ENCODE measurements at places on chromosomes 3 and 15. TPM values are rescaled to one million over a fixed set of nuclear protein-coding genes. Genes with fewer than 3 reads are reported as not detected.

FBN1 gene
- polyA plus RNA-seq = 6.0 TPM

ZNF717 gene
- polyA plus RNA-seq = 5.9 TPM

INTS14 gene
- polyA plus RNA-seq = 14.8 TPM

RETNLB gene
- not detected for polyA plus RNA-seq

SERINC4 gene
- 0.24 TPM for polyA plus RNA-seq

ATP13A5 gene
- polyA plus RNA-seq = 0.34 TPM

PLCB2 gene
- polyA plus RNA-seq = 47.5 TPM

ABHD17C gene
- 15.2 TPM for polyA plus RNA-seq

GRCh38 chr3:195282961-195283360 lies 12.0 kb upstream of the XXYLT1 start:
- peak; percentile 53 for DNase-seq

- DNase-seq = peak; percentile 91
Measured at GRCh38 chr3:74617776-74618175, 3.3 kb upstream of the CNTN3 start.

DNA sequence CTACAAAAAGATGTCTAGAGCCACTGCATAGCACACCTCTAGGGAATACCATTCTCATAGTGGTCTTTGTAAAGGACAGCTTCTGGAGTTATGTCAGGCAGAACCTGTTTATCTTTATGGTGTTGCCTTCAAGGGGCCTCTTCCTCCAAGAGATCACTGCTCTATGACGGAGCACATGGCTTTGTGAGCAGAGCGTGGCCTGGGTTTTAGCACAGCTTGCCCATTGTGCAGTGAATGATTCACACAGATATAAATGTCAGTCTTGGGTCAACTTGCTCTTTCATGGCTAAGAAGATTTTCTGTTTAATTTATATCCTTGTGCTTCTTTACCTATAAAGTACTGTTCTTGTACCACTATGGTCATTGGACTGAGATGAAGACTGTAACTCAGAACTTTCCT lies 41.5 kb upstream of the RBMS3 start:
- no peak for DNase-seq

DNA sequence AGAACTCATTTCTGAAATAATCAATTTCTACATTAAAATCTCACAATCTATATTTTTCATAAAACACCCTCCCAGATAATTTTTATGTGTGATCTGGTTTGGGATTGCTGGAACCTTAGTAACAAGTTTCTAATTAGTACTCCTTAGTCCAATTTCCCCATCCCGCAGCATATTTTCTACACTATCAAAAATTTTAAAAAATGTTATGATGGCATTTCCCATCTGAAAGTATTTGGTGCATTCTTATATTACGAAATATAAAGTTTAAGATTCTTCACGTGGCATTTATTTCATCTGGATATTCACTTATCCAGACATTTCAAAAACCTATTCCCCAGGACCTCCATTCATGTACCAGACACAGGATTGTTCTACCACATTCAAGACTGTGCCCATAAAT lies 1.5 kb downstream of the OR5H14 start:
- DNase-seq = no peak

- DNase-seq = no peak
Measured at GRCh38 chr3:42421818-42422796, 11.7 kb upstream of the LYZL4 start.

DNA sequence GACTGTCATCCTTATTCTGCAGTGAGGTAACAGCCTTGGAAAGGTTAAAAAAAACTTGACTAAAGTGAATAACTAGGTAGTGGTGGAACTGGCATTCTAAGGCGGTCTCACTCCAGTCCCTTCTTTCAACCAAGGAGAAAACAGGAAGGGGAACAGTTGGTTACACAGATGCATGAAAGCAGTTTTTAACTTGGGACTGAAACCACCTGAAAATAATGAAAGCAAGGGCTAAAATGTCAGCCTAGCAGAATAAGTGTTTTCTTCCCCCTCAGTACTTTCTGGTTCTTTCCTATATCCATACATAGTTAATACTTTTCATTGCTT lies 748 bp upstream of the AVEN start:
- DNase-seq = peak; percentile 15

DNA sequence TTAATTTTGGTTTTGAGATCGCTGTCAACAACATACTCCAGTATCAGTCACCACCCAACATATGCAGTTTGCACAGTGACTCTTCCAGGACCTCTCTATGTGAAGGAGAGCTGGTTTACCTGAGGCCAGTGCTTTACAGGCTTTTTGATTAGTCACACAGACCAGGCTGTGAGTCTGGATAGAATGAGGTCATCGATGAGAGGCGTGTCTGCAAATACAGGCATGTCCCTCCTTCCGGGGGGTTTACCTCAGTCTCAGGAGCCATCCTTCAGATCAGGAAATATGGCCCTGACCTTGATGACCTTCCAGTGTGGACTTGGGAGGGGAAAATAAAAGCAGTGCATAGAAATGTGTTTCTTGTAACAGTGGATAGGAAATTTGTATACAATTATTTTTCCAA lies 46.9 kb downstream of the KBTBD12 start:
- DNase-seq = no peak

DNA sequence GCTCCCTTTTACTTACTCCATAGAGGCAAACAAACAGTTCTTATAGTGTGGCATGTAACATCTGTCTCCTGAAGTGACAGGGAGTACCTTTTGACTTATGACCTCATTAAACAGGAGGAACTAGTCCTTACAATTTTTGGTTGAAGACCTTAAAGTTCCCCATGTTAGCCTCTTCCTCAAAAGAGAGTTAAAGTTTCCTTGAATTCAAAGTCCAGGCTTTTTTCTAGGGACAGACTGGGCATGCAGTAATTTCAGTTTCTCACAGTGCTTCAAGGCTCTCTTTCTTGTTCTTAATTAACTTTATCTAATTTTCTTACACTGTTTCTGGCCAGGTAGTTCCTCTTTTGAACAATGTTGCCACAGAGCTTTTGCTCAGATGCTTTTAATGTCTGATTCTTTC lies 12.1 kb downstream of the GOLM2 start:
- DNase-seq = no peak

DNA sequence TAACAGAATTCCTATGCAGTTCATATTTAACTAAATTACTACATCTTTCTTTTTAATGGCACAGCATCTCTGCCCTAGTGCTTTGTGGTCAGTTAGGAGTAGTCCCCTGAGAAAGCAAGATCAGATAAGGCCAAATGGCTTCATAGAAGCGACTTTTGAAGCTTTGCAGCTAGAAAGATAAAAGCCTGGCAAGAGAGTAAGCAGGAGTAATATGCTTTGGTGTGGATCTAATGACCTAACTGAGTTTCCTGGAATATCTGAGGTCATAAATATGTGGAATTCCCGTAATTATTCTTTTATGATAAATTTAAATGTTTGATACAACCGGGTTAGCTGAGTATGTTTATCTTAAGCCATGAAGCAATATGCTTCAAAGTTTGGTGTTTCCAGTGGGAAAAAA lies 374.9 kb upstream of the LRRC3B start:
- no peak for DNase-seq

DNA sequence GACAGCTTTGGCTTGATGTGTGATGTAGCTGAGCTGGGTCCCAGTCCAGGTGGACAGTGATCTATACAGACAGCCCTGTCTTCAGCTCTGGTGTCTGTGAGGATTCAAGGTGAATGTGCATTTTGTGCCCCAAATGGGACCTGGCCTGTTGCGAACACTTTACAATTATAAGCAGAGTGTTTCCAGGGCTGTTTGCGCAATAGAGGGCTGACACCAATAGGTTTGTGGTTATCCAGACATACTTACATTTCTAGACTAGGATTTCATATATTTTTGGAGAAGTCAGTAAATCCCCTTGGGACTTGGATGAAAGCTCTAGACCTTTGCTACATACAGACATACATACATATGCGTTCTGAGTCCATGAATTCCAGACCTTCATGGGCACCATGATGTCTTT lies 4.2 kb upstream of the TATDN2 start:
- DNase-seq = no peak

DNA sequence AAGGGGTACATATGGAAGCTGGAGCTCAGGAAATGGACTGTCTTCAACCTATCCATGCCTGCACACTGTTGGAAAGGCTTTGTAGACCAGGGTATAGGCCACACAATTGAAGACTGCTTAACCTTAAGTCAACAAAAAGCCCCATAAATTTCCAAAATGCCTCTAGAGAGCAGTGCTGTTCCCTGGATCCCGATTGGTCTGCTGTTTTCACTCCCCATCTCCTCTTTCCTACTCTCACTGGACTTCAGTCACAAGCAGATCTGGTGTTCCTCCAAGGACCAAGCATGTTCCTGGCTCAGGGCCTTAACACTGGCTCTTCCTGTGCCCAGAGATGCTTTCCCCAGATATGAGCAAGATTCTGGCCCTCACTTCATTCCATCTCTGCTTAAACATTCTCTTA lies 22.8 kb upstream of the LRRC34 start:
- DNase-seq = no peak

- DNase-seq = no peak
Measured at GRCh38 chr3:37171144-37171543, 3.2 kb downstream of the LRRFIP2 start.

DNA sequence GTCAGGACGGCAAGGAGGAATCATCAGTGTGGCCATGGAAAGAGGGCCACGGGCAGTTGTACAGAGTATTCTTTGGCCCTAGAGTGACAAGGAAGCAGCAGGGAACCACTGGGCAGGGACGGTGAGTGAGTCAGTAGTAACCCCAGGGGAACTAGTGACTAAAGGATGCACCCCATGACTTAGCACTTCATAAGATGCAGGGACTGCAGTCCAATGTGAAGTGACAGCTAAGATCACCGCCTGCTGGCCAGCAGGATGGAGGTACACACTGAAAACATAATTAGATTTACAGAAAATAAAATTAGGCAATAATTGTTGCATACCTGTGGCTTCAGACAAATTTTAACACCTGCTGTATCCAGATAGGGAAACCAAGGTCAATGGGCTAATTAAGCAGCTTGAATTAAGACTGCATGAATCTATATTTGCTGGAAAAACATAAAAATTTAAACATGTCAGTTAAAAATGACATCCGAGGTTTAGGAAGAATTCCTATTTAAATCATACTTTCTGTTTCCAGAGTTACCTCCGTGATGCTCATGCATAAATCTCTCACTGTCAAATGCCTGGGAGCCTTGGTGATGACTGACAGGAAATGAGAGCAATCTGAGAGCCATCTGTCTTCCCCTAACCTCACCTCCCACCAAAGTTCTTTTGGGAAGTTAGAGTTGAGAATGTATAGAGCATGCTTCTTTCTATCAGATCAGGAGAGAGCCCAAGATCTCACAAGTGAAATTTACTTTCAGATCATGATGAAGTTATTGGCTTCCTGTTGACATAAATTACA lies 56.5 kb downstream of the DCLK3 start:
- DNase-seq = no peak

All from lung (tissue), 17 donors.